Activated CD4-positive, alpha-beta memory T cell treated with anti-CD3 and anti-CD28 coated beads, Interleukin-2, amount 10 ng/mL, durations not matched to agents 7 days and 5 days (primary cell): ENCODE measurements at places on chromosomes 3 and 15. TPM values are rescaled to one million over a fixed set of nuclear protein-coding genes. Genes with fewer than 3 reads are reported as not detected.

The ERICH6 gene
- 0.81 TPM for total RNA-seq

The EFCAB12 gene
- total RNA-seq: 0.98 TPM

The INO80 gene
- total RNA-seq: 21.8 TPM

The CFAP20DC gene
- total RNA-seq: 2.2 TPM

The ROPN1B gene
- total RNA-seq: not detected

The MEIS2 gene
- not detected for total RNA-seq

The ACKR4 gene
- not detected for total RNA-seq

The FAM227B gene
- 3.7 TPM for total RNA-seq

The SFMBT1 gene
- total RNA-seq: 28.7 TPM
